Activated T-cell treated with anti-CD3 and anti-CD28 coated beads, Interleukin-2, amount 50 U/mL, for 72 hours (primary cell): ENCODE measurements at places on chromosomes 2 and 18. TPM values are rescaled to one million over a fixed set of nuclear protein-coding genes. Genes with fewer than 3 reads are reported as not detected.

Gene UGT1A8
- not detected for total RNA-seq

- DNase-seq: no peak
These were observed 87.6 kb downstream of the MGAT5 start for GRCh38 chr2:134341476-134341875.

Gene FKBP1B
- 4.2 TPM for total RNA-seq

Gene DHRS9
- total RNA-seq: 4.6 TPM

GRCh38 chr2:110157153-110157793, 41.7 kb upstream of the MALL start:
- DNase-seq: peak; percentile 20

Gene AGXT
- total RNA-seq: not detected

DNA sequence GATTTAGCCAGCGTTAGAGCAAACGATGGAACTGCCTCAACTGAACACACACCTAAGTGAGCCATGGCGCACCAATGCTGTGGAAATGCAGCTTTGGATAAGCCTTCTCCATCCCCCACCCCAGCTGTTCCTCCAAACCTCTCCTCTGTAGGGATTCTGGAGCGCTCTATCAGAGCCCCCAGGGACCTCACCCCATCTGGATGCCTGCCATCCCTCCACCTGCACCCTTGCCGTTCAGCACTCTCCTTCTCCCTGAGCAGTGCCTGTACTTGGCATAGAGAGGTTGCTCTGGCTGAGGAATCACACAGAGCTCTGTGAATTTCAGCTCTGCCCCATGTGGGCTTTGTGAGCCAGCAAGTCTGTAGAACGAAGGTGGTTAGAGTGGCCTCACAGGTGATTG, 42.8 kb upstream of the INHBB start:
- no peak for DNase-seq

DNA sequence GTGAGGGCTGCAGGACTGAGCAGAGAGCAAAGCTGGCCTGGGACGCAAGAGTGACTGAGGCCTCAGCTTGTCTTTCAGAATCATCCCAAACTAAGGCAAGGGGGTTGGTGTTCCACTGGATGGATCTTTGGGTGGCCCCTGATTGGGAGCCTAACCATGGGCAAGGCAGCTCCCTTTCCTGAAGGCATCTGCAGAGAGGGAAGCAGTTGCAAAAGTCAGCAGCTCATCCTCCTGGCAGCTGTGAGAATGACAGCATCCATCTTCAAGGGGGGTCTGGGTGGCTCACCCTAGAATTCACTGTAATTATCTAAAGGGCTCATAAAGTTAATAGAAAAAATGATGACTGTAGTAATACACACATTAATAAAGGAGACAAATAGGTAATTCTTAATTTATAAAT, 46.5 kb upstream of the RAB31 start:
- no peak for DNase-seq

Gene DYNAP
- total RNA-seq: not detected

GRCh38 chr2:23330214-23330613, 54.8 kb upstream of the KLHL29 start:
- DNase-seq: no peak

Gene EVA1A
- total RNA-seq: 0.38 TPM

Gene RBKS
- total RNA-seq: 5.8 TPM

Gene SERPINB4
- total RNA-seq: not detected

DNA sequence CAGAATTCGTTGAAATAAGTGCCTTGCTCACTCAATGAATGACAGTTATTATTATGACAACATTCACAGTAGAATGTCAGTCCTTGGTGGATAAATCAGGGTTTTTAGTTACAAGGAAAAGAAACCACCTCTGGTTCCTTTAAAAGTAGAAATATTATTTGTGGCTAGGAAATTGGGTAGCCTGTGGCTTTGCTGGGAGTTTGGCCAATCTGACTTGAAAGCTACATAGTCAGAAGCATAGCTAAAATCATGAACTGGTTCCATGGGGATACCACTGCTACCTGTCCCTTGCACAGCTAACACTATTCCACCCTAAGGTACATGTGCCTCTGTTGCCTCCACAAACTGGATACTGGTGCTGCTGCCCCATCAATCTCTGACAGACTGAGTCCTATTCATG, 12.8 kb upstream of the SMCHD1 start:
- no peak for DNase-seq

- no peak for DNase-seq
These were observed 98.7 kb downstream of the COPS8 start for GRCh38 chr2:237184192-237184918.

GRCh38 chr18:50909261-50909660, 30.3 kb downstream of the ME2 start:
- DNase-seq: no peak

DNA sequence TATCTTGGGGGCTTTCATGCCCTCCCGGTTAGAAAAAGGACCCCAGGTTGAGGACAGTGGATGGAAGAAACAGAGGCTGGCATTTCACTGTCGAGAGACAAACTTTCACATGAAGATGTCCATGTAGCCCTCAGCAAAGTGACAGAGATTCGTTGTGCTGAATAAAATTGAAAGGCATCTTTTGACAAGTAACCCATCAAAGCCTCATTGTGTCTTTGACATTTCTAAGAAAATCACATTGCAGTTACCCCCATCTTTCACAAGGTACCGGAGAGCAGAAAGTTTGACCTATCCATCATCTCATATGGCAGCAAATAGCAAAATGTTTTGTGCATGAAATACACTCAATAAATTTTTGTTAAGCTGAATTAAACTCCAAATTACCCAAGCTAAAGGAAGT, 2.0 kb upstream of the MBP start:
- DNase-seq: no peak

GRCh38 chr18:32770054-32770665, 2.7 kb downstream of the KLHL14 start:
- DNase-seq: no peak

GRCh38 chr2:224722250-224722649, 6.1 kb upstream of the CCDC195 start:
- no peak for DNase-seq

Gene REG1B
- total RNA-seq: not detected

Gene CKAP2L
- total RNA-seq: 47.7 TPM

- no peak for DNase-seq
These were observed 451.5 kb upstream of the CHST9 start for GRCh38 chr18:27636576-27637085.

DNA sequence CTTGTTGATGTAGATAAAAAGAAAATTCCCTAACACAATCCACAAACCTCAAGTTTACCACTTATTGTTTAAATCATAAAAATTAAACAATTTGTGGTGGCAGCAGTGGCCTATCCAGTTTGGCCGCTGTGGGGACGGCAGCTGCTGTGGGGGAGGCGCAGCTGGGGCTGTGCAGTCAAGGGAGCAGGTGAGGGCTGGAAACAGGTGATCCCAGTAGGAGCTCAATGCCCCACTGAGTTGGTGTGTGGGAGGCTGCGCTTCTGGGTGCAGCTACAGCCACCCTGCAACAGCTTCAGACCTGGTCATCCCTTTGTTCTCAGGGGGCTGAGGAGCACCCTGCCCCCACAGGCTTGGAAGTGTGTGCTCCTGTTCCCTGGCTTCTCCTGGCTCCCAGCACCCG, 266.0 kb upstream of the FSIP2 start:
- no peak for DNase-seq

DNA sequence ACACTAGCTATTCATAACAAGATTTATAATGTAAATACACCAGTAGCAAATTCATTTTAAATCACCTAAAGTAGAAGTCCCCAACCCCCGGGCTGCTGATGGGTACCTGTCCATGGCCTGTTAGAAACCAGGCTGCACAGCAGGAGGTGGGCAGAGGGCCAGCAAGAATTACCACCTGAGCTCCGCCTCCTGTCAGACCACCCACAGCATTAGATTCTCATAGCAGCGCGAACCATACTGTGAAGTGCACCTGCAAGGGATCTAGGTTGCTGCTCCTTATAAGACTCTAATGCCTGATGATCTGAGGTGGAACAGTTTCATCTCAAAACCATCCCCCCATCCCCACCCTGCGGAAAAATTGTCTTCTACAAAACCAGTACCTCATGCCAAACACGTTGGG, 71.3 kb downstream of the KANSL1L start:
- no peak for DNase-seq

Gene PAX8
- total RNA-seq: 4.3 TPM

Gene PHLPP1
- total RNA-seq: 6.3 TPM

DNA sequence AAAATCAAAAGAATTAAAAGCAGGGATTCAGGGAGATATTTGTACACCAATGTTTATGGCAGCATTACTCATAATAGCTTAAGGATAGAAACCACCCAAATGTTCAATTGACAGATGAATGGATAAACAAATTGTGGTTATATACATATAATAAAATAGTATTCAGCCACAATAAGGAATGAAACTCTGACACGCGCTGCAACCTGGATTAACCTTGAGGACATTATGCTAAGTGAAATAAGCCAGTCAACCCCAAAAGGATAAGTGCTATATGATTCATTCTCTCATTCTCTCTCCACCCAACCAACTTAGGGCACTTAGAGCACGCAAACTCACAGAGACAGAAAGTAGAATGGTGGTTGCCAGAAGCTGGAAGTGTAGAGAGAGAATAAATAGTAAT, 216.8 kb upstream of the SLC14A2 start:
- no peak for DNase-seq

Gene L3MBTL4
- total RNA-seq: 0.12 TPM
